ENCODE measurements at places on chromosomes 7 and 10.

- no peak for DNase-seq
Observed at GRCh38 chr10:43760514-43760913, 111.8 kb upstream of the ZNF32 start.

GRCh38 chr7:47226696-47227095, 355.2 kb downstream of the TNS3 start:
- DNase-seq = no peak

DNA sequence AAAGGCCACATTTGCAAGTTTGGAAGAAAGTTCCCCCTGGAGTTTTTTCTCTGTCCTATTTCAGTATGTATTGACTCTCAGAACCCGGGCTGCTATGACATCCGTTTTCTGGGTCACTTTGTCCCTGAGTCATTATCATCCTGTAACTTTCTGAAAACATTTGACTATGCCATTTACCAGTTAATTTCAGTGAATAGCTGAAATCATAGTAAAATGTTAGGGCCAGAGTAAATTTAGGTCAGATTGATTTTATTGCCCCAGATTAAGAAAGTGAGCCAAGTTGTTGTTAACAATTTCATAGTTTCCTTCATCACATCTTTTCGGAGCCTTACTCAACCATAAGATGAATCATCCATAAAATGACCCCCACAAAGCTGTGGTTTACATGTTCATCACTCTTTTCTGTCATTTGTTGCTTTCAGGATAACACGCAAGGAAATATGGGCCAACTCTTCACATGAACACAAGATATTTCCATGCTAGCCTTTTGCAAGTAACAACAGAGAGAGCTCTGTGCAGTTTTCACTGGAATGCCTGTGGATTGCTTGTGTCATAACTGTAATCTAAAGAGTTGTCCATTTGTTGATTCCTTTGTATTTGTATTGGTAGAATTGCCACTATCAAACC, 3.9 kb upstream of the MACC1 start:
- DNase-seq = no peak

DNA sequence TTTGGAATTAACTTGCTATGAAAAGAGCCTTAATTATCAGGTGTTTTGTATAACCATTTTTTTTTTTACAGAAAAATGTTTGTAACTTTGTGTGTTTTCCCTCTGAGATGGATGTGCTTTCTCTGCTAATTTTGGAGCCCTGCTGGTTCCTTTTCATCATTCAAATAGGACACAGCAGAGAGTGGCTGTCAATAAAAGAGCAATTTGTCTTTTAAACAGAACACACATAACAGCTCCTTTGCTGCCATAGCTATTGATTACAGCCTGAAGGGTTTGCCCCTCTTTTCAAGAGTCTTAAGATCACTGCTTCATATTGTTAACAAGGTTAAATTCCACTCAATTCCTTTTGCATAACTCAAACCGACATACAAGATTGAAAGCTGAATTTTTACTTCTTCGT, 187.2 kb upstream of the MBL2 start:
- no peak for DNase-seq

Measured in NCI-H1105 treated with DMSO at 0.1 percent for 48 hours (cell line).